ENCODE measurements at places on chromosomes 2 and 18. TPM values are rescaled to one million over a fixed set of nuclear protein-coding genes. Genes with fewer than 3 reads are reported as not detected.

The PLEK gene
- 307 TPM for total RNA-seq

The IL1RN gene
- total RNA-seq, result 0.52 TPM

The CERKL gene
- total RNA-seq, result not detected

The MC2R gene
- not detected for total RNA-seq

The DSEL gene
- total RNA-seq, result 0.11 TPM

The OTOF gene
- total RNA-seq, result 1.4 TPM

The LOXHD1 gene
- 0.11 TPM for total RNA-seq

The EMX1 gene
- not detected for total RNA-seq

The TSPYL6 gene
- not detected for total RNA-seq

The CRIM1 gene
- 19.3 TPM for total RNA-seq

The KIF1A gene
- 0.09 TPM for total RNA-seq

The SH3RF3 gene
- 0.23 TPM for total RNA-seq

The RBBP8 gene
- total RNA-seq, result 12.1 TPM

The RTKN gene
- total RNA-seq, result 26.5 TPM

The CYP27A1 gene
- total RNA-seq, result 1.6 TPM

The ERMN gene
- total RNA-seq, result 14.4 TPM

The HOXD9 gene
- total RNA-seq, result not detected

The DYSF gene
- total RNA-seq, result 11.4 TPM

The GLB1L gene
- total RNA-seq, result 4.3 TPM

The FAM228A gene
- 0.82 TPM for total RNA-seq

The ACSL3 gene
- 66.7 TPM for total RNA-seq

The RAPGEF4 gene
- not detected for total RNA-seq

The KCNS3 gene
- not detected for total RNA-seq

The CFAP65 gene
- not detected for total RNA-seq

The C1QL2 gene
- not detected for total RNA-seq

The GATA6 gene
- 1.1 TPM for total RNA-seq

The NAT8 gene
- not detected for total RNA-seq

The POU3F3 gene
- not detected for total RNA-seq

Measured in natural killer cell (primary cell).